ENCODE measurements at places on chromosomes 1 and 21.

- DNase-seq: no peak
Measured at GRCh38 chr1:25004355-25004754, 74.3 kb upstream of the RUNX3 start.

- no peak for DNase-seq
Measured at GRCh38 chr21:40465382-40465781, 381.6 kb downstream of the DSCAM start.

DNA sequence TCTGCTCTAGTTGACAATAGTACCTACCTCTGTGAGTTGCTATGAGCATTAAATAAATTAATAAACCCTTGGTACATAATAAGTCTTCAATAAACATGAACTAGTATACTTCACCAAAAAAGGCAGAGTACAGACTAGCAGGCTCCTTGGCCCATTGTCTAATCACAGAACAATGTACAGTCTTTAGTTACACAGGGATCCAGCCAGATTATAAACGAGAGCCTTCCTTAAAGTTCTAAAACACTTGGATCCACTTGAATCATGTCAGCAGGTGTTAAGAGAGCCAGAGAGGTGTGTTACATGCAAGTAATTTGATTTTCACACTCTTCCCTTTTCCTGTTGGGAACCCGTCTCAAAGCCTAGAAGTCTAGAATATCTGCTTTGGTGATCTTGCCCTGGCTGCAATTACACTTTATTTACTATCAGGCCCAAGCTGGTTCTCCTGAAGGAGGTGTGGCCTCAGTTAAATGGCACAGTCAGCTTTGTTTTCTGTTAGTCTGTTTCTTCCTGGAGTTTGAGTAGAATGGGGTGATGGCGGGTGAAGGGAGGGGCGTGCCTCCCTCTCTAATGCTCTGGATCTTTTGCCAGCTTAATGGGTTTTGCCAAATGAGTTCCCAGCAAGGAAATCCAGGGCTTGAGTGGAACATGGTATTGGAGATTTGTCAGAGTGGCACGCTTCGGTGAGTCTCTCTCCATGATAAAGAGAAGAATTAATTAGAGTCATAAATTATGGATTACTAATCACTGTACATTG, 570.9 kb upstream of the CAMK1G start:
- DNase-seq: no peak

DNA sequence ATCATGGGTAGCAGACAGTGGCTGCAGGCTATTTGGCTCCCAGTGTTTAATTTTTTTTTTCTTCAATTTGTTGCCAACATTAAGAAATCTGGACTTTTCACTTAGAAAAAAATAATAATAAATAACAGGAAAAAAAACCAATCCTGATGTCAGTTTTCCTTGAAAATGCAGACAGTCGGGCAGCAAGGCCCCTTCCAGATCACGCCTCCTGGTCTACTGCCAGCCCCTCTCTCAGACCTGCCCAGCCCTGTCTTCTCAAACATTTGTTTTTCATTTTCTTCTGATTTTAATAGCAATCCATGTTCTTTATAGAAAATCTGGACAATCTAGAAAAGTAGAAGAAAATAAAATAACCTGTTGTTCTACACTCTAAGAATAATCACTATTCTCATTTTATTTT, 15.5 kb downstream of the IFNGR2 start:
- no peak for DNase-seq

GRCh38 chr1:8267307-8267706, 50.6 kb upstream of the SLC45A1 start:
- DNase-seq: no peak

- no peak for DNase-seq
Measured at GRCh38 chr21:28587748-28588147, 404.9 kb downstream of the LTN1 start.

DNA sequence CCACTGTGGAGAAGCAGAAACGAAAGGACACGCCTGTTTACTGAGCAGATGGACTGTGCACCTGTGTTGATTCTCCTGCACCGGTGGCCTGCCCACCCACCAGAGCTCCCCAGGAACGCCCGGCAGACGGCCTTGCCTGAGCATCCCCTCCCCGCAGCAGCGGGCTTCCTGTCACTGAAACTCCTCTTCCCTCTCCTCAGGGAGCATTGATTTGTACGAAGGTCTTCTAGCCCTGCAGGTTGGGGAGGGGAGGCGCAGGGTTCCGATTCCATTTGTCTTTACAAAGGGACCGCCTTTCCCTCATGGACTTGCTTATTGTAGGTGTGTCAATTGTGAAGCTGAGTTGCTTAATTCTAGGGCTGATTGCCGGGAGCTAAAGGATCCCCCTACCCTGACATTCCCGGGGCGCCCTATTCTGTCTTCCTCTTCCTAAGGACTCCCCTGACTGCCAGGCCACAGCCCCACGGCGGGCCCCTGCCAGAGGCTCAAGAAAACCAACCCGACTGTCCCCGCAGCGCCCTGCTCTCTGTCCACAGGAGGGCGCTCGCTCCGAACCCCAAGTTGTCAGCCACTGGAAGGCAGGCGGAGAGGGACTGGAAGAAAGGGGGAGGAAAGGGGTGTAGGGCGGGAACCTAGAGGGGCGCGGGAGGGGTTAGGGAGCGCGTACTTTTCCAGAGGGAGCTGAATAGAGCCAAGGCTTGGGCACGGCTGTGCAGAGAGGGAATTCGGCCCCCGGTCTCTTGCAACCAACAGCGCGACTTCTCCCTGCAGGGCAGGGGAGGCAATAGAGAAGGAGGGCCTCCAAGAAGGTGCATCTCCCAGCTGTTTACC, 2.8 kb downstream of the S100A6 start:
- peak; percentile 60 for DNase-seq

DNA sequence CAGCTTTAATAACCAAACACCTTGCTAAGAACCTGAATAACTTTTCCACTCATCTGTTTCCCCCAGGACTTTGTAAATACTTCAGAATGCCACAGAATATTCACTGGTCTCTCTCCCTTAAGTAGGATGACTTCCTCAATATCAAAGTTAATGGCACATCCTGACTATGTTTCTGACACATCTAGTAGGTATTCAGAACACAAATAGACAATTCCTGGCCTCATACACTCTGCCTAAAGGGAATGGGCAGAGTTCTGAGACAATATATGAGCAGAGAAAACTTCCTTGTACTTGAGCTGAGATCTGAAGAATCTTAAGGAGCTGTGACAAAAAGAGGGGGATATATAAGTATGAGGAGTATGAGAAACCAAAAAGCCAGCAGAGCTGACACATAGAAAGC, 34.8 kb downstream of the ANKRD13C start:
- DNase-seq: no peak

DNA sequence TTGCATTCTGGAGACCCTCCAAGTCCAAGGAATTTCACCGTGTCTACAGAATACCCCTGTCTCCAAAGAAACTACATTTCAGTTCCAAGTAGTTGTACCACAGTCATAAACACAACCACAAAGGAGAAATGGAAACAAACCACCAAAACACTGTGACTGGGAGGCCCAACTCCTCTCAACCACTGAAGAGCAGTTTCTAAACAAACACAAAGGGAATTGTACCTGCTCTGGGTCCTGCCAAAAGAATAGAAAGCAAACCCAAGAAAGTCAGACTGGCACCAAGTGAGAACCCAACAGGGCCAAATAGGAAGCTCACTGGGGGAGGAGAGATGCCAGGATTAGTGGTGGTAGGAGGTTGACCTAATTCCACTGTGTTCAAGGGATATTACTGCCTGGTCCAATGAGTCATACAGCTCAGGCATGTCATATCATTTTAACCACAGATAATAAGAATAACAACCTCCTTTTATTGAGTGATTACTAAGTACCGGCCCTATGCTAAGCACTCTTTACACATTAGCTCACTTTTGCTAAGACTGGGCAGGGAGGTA, 123.9 kb upstream of the PPP2R5A start:
- DNase-seq: no peak

GRCh38 chr1:66339944-66340343, 194.0 kb upstream of the SGIP1 start:
- DNase-seq: no peak

DNA sequence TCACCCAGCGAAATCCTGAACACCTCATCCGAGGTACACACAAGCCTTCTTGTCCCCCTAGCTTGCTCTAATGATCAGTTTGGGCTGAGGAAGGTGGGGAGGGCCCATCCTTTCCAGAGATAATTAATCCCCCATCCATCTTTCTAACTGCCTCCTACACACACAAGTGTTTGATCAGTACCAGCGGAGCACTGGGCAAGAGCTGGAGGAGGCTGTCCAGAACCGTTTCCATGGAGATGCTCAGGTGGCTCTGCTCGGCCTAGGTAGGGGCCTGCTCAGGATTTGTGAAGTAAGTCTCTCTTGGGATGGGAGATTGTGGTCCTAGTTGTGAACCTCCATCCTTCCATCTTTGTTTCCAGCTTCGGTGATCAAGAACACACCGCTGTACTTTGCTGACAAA, 5.8 kb downstream of the ANXA9 start:
- no peak for DNase-seq

- no peak for DNase-seq
Measured at GRCh38 chr1:235358899-235359298, 8.3 kb upstream of the TBCE start.

All from thoracic aorta (tissue), 2 donors.